Esophagus mucosa (tissue), 1 donor: ENCODE measurements at places on chromosomes 11 and 22. TPM values are rescaled to one million over a fixed set of nuclear protein-coding genes. Genes with fewer than 3 reads are reported as not detected.

PHETA2 gene
- total RNA-seq, result 5.5 TPM

FAM227A gene
- 0.72 TPM for total RNA-seq

- ATAC-seq, result peak; percentile 28
Measured at GRCh38 chr22:40050258-40050657, 55.5 kb downstream of the FAM83F start.

DNA sequence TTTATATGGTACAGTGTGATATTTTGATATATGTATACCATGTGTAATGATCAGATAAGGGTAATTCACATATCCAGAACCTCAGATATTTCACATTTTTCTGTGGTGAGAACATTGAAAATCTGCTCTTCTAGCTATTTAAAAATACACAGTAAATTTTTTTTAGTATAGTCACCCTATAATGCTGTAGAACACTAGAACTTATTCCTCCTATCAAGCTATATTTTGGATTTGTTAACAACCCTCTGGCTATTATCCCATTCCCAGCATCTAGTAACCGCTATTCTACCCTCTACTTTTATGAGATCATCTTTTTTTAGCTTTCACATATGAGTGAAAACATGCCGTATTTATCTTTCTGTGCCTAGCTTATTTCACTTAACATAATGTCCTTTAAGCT, 65.5 kb upstream of the SYT9 start:
- no peak for ATAC-seq

- ATAC-seq, result peak; percentile 46
Measured at GRCh38 chr11:116694815-116695590, 77.8 kb downstream of the BUD13 start.

DNA sequence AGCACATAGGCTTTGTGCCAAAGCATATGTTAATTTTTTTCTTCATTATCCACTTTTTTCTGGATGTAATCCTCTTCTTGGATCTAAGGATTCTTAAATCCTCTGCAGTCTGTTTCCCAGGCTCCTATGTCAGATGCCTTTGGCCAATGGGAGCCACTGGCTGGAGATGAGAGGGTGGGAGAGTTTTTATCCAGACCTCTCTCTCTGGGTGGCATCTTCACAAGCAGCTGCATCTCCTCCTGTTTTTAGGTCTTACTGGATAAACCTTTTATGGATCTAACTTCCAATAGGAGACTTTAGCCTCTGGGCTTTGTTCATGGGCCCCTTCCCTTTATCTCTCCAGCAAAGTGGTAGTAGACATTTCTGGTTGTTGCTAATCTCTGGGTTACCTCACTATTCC, 22.4 kb upstream of the MPPED2 start:
- no peak for ATAC-seq

- peak; percentile 37 for ATAC-seq
Measured at GRCh38 chr11:46238078-46238966, 39.1 kb upstream of the CREB3L1 start.

DNA sequence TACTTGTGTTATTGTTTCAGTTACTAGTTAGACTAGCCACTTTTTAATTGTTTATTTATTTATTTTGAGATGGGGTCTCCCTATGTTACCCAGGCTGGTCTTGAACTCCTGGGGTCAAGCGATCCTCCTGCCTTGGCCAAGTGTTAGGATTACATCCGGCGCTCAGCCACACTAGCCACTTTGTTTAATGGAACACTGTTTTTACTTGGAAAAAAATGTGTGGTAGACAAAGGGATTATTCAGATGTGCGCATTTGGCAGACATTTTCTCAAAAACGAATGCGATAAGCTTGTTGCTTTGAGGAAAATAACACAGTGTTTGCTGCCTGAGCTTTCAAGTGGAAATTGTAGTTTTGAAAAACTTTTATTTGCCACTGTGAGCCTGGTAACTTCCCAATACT, 51.0 kb downstream of the CTNND1 start:
- ATAC-seq, result no peak

GRCh38 chr22:40606306-40606705, 30.2 kb downstream of the MRTFA start:
- ATAC-seq, result no peak

GRCh38 chr11:87456499-87456898, 418.8 kb downstream of the TMEM135 start:
- no peak for ATAC-seq
